Smooth muscle cell of the coronary artery (primary cell): ENCODE measurements at places on chromosomes 13 and 19. TPM values are rescaled to one million over a fixed set of nuclear protein-coding genes. Genes with fewer than 3 reads are reported as not detected.

Gene CATSPERD
- total RNA-seq, result not detected in 2 replicates

Gene SERTAD3
- 11.2 and 21.9 TPM in 2 replicates for total RNA-seq

Gene SKA3
- 0.47 and 2.0 TPM in 2 replicates for total RNA-seq

Gene OR7A17
- not detected in 2 replicates for total RNA-seq

Gene SHISA2
- under 0.01 TPM in 1 of 2 replicates, not detected in the other for total RNA-seq

Gene SIGLECL1
- total RNA-seq, result not detected in 2 replicates

Gene SYNGR4
- not detected in 2 replicates for total RNA-seq

Gene IGLON5
- total RNA-seq, result not detected in 2 replicates

Gene SMIM44
- total RNA-seq, result not detected in 2 replicates

Gene KLF5
- total RNA-seq, result 0.23 and 4.1 TPM in 2 replicates

Gene CCDC70
- total RNA-seq, result not detected in 2 replicates

Gene KLF1
- total RNA-seq, result 0.12 TPM in 1 of 2 replicates, not detected in the other

Gene GPC6
- total RNA-seq, result 32.8 and 125 TPM in 2 replicates

Gene ZNF85
- 4.3 and 5.3 TPM in 2 replicates for total RNA-seq

Gene LRRC63
- under 0.01 TPM in 1 of 2 replicates, not detected in the other for total RNA-seq

Gene FXYD1
- total RNA-seq, result 0.23 and 8.0 TPM in 2 replicates

Gene RXFP2
- total RNA-seq, result not detected in 2 replicates

Gene PSG4
- 0.23 and 5.3 TPM in 2 replicates for total RNA-seq

Gene DDA1
- total RNA-seq, result 8.4 and 34.8 TPM in 2 replicates

Gene CEACAM7
- not detected in 2 replicates for total RNA-seq

Gene EFNA2
- not detected in 2 replicates for total RNA-seq

Gene TIMM50
- 46.9 and 63.3 TPM in 2 replicates for total RNA-seq

Gene ZNF610
- total RNA-seq, result 4.3 and 4.6 TPM in 2 replicates

Gene CCDC122
- 0.94 and 5.9 TPM in 2 replicates for total RNA-seq

Gene GFY
- not detected in 2 replicates for total RNA-seq

Gene EHD2
- 95.6 and 106 TPM in 2 replicates for total RNA-seq

Gene CD79A
- not detected in 2 replicates for total RNA-seq

Gene KLK14
- not detected in 2 replicates for total RNA-seq

Gene PRODH2
- total RNA-seq, result not detected in 2 replicates

Gene NEK5
- total RNA-seq, result 0.15 TPM in 1 of 2 replicates, not detected in the other

Gene NLRP12
- total RNA-seq, result 0.08 TPM in 1 of 2 replicates, not detected in the other

Gene IGFL1
- not detected in 2 replicates for total RNA-seq
